ENCODE measurements at places on chromosomes 7 and 10.

DNA sequence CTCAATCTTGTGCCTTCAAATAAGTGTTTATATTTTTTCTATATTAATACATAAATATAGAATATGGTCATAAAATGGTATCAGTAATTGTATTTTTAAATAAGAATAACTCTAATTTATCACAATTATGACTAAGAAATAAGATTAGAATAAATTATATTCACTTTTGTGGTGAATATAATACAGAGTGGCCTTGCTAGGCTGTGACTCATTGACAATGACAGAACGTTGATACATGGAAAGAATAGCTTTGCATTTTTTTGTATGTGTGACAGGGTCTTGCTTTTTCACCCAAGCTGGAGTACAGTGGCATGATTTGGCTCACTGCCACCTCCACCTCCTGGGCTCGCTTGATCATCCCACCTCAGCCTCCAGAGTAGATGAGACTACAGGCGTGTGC, 47.8 kb upstream of the PCLO start:
- no peak for DNase-seq
- no peak overlapping the region for H3K27ac ChIP-seq
- no peaks in the 10 kb centered on the region for H3K4me1 ChIP-seq
- H3K36me3 ChIP-seq = no peaks in the 10 kb centered on the region
- H3K27me3 ChIP-seq = no peaks in the 10 kb centered on the region
- H3K4me3 ChIP-seq = no peak overlapping the region

- peak overlapping the region; percentile 97 for H3K27ac ChIP-seq
- H3K36me3 ChIP-seq = no peaks in the 10 kb centered on the region
- no peak for DNase-seq
- no peak overlapping the region for H3K4me3 ChIP-seq
- H3K4me1 ChIP-seq = peaks cover 28% of the 10 kb centered on the region
Measured at GRCh38 chr10:127990846-127991542, 84.1 kb downstream of the PTPRE start.

DNA sequence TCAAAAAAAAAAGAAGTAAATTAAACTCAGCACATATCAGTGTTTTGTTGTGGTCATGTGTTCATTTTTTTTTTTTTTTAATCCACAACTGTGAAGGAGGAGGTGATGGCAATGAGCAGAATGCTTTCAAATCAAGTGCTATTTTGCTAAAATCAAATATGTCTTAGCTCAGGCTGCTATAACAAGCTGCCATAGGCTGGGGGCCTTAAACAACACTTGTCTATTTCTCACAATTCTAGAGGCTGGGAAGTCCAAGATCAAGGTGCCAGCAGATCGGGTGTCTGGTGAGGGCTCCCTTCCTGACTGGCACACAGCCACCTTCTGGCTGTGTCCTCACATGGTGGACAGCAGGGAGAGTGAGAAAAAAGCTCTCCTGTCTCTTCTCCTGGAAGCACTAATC, 203.9 kb downstream of the FAM107B start:
- no peak for DNase-seq
- H3K27ac ChIP-seq = peak overlapping the region; percentile 48
- peaks cover 26% of the 10 kb centered on the region for H3K4me1 ChIP-seq
- H3K36me3 ChIP-seq = no peaks in the 10 kb centered on the region

DNA sequence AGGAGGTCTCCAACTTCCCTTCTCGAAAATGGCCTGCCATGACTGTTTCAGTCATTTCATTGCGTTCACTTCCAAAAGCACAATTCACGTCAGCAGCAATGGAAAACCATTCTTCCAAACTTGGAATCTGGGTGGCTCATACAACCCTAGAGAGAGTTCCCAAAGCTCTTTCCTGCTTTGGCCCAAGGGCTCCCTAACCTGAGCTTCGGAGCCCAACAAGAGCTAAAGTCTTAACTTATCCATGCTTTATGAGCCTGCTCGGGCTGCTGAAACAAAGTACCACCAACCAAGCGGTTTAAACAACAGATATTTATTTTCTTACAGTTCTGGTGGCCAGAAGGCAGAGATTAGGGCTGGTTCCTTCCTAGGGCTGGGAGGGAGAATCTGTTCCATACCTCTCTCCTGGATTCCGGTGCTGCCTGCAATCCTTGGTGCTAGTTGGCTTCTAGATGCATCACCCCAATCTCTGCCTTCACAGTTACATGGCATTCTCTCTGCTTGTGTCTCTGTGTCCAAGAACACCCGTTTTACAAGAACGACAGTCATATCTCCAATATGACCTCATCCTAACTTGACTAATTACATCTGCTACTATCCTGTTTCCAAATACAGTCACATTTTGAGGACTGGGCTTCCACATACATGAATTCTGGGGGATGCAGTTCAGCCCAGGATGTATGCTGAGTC, 33.5 kb downstream of the CAMK2B start:
- DNase-seq = no peak
- no peaks in the 10 kb centered on the region for H3K4me1 ChIP-seq
- H3K36me3 ChIP-seq = no peaks in the 10 kb centered on the region
- no peak overlapping the region for H3K4me3 ChIP-seq
- H3K27ac ChIP-seq = no peak overlapping the region

DNA sequence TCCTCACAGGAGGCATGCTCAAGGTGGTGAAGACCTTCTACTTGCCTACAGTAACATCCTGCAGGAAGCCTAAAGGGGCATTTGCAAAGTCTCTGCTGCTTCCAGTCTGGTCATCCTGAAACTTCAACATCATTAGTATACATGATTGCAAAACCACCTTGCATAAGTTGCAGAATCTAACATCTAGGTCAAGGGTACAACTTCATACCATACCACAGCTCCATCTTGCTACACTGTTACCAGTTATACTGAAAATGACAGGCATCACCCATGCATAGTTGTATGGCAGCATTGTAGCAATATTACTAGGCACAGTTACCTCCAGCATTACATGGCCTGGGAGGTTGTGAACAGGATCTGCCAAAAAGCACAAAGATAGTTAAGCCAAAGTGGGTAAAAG, 13.7 kb upstream of the MACROH2A2 start:
- no peaks in the 10 kb centered on the region for H3K27me3 ChIP-seq
- no peak overlapping the region for H3K4me3 ChIP-seq
- no peaks in the 10 kb centered on the region for H3K36me3 ChIP-seq
- H3K4me1 ChIP-seq = no peaks in the 10 kb centered on the region
- no peak for DNase-seq
- H3K27ac ChIP-seq = no peak overlapping the region

GRCh38 chr7:124171068-124171467, 138.2 kb upstream of the TMEM229A start:
- H3K4me1 ChIP-seq = no peaks in the 10 kb centered on the region
- no peak overlapping the region for H3K27ac ChIP-seq
- no peaks in the 10 kb centered on the region for H3K36me3 ChIP-seq
- no peaks in the 10 kb centered on the region for H3K27me3 ChIP-seq

- H3K27ac ChIP-seq = no peak overlapping the region
- DNase-seq = no peak
- H3K4me3 ChIP-seq = no peak overlapping the region
- no peaks in the 10 kb centered on the region for H3K27me3 ChIP-seq
Measured at GRCh38 chr7:130994378-130995115, 260.5 kb upstream of the KLF14 start.

DNA sequence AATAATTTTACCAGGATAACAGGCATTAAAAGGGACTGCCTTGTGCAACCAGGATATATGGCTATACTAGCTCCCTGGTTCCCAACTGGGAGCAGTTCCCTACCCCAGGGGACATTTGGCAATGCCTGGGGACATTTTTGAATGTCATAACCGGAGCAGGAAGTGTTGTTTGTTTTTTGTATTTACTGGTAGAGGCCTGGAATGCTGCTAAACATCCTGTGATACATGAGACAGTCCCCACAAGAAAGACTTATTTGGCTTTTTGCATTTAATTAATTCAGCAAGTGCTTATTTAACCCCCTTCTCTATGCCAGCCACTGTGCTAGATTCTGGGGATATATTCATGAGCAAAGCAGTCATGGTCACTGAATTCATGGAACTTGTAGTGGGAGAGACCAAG, 181.2 kb downstream of the BBS9 start:
- H3K27ac ChIP-seq = no peak overlapping the region
- no peaks in the 10 kb centered on the region for H3K27me3 ChIP-seq
- no peak overlapping the region for H3K4me3 ChIP-seq
- no peaks in the 10 kb centered on the region for H3K4me1 ChIP-seq
- no peak for DNase-seq
- no peaks in the 10 kb centered on the region for H3K36me3 ChIP-seq

DNA sequence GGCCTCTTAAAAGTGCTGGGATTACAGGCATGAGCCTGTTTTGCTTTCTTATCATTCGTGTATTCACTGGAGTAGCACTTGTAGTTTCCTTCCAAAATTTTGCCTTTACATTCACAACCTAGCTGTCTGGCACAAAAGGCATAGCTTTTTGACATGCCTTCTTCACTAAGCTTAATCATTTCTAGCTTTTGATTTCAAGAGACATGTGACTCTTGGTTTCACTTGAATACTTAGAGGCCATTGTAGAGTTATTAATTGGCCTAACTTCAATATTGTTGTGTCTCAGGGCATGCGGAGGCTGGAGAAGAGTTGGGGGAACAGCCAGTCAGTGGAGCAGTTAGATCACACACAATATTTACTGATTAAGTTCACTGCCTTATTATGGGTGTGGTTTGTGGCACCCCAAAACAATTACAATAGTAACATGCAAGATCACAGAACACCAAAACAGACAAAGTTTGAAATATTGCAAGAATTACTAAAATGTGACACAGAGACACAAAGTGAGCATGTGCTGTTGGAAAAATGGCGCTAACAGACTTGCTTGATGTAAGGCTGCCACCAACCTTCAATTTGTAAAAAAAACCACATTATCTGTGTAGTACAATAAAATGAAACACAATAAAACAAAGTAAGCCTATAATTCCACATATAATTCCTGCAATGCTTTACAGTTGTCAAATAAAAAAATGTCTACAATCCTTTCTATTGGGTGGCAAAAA, 43.1 kb downstream of the BRAF start:
- no peak for DNase-seq
- no peaks in the 10 kb centered on the region for H3K27me3 ChIP-seq

DNA sequence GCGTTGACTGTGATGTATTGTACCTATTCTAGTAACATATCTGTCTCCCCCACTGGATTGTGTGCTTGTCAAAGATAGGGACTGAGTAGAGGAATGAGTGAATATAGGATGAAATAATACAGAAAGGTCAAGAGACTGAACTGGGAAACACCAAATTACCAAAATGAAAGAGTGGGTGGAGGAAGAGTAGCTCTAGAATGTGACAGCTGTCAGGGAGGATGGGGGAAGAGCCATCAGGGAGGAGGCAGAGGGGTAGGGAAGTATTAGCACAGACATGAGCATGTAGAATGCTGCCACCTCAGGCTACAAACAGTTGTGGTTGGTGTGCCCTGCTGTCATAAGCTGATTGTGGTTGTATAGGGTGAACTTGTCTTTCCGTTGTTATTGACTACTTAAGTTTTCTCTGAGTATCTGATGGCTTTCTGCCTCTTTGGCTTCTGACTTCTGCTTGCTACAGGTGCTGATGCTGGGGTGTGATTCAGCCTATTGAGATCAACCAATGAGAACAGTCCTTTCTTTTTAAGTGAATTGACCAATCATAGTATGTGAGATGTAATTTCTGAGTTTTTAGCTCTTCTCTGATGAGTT, 5.6 kb downstream of the CCSER2 start:
- no peak overlapping the region for H3K4me3 ChIP-seq
- no peak overlapping the region for H3K27ac ChIP-seq
- H3K4me1 ChIP-seq = peaks cover 28% of the 10 kb centered on the region
- no peak for DNase-seq
- no peaks in the 10 kb centered on the region for H3K27me3 ChIP-seq

GRCh38 chr10:24908793-24909423, 43.5 kb downstream of the PRTFDC1 start:
- peaks cover 9% of the 10 kb centered on the region for H3K4me1 ChIP-seq
- no peak for DNase-seq
- no peaks in the 10 kb centered on the region for H3K36me3 ChIP-seq

DNA sequence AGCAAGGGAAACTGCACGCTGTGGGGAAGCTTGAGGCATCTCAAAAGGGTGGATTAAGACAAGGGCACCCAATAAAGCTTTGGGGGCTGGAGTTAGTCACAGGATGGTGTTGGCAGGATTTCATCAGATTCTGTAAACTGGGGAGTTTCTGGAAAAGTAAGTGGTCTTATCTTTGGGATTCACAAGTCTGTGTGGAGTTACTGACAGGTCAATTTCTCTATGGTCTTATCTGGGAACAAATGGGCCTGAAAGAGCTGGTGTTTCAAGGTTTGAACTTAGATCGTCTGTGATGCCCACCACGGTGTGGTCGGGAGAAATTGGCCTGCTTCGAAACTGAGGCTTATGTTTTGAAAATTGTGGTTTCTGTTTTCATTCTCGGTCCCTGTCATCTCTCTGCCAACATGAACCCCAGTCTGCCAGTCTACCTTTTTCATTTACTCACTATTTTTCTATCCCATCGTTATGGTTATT, 23.8 kb upstream of the AOAH start:
- no peaks in the 10 kb centered on the region for H3K36me3 ChIP-seq
- H3K27me3 ChIP-seq = no peaks in the 10 kb centered on the region
- no peak overlapping the region for H3K27ac ChIP-seq
- H3K4me1 ChIP-seq = no peaks in the 10 kb centered on the region
- H3K4me3 ChIP-seq = no peak overlapping the region

DNA sequence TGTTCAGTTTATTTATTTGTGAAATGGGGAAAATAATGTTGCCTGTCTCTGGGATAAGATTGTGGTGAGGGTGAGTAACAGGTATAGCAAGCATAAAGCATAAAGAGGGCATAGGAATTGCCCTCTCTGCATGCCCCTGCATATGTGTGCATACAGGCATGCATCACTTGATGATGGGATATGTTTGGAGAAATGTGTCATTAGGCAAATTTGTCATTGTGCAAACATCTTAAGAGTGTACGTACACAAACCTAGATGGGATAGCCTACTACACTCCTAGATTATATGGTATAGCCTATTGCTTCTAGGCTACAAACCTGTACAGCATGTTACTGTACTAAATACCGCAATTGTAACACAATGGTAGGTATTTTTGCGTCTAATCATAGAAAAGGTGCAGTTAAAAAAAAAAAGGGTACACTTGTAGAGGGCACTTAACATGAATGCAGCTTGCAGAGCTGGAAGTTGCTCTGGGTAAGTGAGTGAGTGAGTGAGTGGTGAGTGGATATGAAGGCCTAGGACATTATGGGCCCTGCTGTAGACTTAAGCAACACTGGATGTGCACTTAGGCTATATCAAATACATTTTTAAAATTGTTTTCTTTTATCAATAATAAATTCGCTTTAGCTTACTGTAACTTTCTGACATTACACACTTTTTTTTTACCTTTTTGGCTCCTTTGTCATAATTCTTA, 386.5 kb upstream of the ANKRD30A start:
- DNase-seq = no peak
- no peaks in the 10 kb centered on the region for H3K36me3 ChIP-seq
- H3K4me1 ChIP-seq = no peaks in the 10 kb centered on the region
- no peak overlapping the region for H3K4me3 ChIP-seq

DNA sequence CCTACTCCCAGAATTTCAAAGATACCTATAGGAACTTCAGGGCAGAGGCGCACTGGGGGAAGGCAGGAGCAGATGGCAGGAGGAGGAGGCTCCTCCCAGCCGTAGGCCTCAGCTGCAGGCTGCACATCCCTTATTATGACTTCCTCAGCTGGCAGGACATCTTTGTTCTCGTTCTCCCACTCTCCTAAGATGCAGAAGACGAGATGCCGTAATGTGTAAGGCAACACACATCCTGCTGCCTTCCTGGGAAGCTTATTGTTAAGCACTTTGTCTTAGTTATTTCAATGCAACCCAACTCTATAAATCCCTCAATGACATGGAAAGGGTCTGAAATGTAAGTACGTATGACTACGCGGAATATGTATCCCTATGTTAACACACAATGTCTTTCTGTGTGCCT, 599.8 kb upstream of the MGMT start:
- DNase-seq = no peak
- H3K27ac ChIP-seq = no peak overlapping the region
- no peaks in the 10 kb centered on the region for H3K4me1 ChIP-seq
- H3K36me3 ChIP-seq = no peaks in the 10 kb centered on the region
